ENCODE measurements at places on chromosomes 5 and 9. TPM values are rescaled to one million over a fixed set of nuclear protein-coding genes. Genes with fewer than 3 reads are reported as not detected.
A peak's percentile ranks its signal among the peaks of the same experiment; 100 is the strongest.

Gene HCN1
- total RNA-seq = not detected

Gene AGXT2
- not detected for total RNA-seq

- no peak for DNase-seq
These were observed 268.3 kb downstream of the GADD45G start for GRCh38 chr9:89872913-89873707.

DNA sequence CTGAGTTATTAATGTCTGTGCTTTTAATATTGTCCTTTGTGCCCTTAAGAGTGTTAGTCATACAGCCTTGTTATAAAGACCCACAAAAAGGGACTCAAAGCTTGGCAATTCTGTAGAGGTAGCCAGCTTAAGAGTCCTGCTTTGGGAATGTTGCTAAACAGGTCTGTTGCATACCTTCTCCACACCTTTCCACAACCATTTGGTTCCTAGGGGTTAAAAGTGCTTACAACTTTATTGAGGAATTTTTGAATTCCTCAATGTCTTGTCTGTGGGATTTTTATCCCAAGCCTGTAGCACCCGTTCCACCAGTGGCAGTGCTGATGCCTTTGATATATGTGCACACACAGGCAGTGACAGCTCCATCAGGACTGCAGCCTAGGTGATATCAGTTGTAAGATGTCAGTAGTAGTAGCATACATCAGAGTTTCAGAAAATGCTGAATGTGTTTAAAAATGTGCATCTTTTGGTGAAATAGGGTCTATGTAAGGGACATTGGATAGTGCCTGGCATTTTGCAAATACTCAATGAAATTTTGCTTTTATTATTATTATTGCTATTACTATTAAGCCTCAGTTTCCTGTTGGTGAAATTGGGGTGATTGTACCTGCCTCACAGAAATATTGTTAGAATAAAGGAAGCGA, 68.5 kb downstream of the WWC1 start:
- no peak for DNase-seq

DNA sequence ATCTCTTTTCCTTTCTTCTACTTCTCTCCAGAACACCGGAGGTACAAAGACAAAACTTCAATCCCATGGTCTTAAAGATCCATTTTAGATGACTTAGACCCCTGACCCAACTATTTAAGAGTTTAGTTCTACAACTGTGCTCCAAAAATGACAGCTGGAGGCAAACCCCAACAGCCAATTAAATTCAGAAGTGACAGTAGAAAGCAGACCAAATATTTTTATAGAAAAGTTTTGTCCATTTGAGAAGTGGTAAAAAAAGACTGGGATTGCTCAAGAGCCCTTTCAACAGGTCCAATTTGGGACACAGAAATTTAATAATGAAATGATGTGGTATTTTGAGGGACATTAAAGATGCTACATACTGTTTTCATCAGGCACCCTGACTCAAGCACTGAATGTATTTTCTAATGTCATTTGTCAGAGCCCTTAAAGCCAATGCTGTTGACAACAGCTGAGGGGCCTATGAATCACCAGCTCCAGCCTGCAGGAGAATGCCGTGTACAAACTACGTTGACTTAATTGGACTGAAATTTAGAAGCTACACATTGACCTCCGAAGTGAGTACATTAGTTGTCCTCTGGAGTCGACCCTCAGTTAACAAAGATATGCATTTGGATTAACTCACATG, 147.5 kb upstream of the PIK3R1 start:
- no peak for DNase-seq

Gene PROB1
- total RNA-seq = 0.69 TPM

Gene GLRA1
- not detected for total RNA-seq

GRCh38 chr9:18543406-18544192, 69.6 kb downstream of the ADAMTSL1 start:
- DNase-seq = no peak

Gene PCDHB14
- 0.40 TPM for total RNA-seq

DNA sequence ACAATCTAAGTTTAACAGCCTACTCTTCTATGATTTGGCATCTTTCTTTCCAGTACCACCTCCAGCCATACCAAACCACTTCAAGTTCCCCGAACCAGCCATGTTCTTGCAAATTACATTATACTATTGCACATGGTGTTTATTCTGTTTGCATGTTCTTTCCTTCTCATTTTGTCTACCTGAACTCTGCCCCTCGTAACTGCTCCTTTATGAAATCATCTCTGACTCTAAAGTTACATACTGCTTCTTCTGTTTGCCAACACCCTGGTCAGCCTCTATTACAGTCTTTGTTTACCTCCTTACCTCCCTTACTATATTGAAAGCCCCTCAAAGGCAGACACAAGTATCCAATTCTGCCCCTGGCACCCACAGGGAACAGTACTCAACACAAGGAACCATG, 6.0 kb downstream of the PPP6C start:
- DNase-seq = no peak

DNA sequence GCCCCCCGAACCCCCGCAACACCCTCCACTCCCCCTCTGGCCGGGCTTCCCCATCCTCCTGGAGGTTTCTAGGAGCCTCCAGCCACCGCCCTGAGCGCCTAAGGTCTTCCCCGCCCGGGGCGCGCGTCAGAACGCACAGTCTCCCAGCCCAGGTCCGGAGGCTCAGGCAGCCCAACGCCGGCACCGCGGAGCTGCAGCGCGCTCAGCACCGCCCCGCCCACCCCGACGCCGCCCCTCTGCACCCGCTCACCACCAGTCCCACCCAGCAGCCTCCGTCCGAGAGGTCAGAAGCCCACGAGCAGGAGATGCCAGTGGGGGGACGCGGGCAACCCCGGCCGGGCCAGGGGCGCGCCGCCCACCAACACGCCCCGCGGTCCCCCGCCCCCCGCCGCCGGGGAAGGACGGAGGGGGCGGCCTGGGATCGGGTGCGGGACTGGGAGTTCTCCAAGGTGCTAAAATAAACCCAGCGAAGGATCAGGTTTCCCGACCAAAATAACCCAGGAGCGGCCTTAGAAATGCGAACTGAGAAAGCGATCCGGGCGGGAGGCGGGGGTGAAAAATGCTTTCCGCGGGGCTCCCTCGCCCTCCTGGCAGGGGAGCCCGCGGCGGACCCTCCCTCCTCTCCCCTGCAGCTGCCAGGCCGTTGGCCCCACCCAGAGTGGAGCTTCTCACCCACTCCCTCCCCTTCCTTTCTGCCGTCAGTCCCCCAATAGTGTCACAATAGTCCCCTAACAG, 6.5 kb upstream of the FAM78A start:
- DNase-seq = no peak

DNA sequence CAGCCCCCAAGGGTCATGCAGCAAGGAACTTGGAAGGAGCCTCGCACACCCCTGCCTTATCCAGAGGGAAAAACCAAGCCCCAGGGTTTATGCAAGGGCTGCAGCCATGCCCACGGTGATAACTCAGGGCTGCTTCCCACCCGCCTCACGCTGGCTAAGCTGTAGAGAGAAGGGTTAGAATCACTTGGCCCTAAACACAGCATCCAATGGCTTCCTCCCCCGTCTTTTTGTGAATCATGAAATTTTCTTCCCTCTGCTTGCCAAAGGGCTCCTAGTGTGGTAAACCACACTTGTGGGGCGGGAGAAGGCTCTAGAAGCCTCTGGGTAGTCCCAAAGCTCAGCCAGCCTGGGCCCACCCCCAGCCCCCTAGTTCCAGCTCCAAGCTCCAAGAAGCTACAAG, 55.9 kb upstream of the ORM1 start:
- no peak for DNase-seq

DNA sequence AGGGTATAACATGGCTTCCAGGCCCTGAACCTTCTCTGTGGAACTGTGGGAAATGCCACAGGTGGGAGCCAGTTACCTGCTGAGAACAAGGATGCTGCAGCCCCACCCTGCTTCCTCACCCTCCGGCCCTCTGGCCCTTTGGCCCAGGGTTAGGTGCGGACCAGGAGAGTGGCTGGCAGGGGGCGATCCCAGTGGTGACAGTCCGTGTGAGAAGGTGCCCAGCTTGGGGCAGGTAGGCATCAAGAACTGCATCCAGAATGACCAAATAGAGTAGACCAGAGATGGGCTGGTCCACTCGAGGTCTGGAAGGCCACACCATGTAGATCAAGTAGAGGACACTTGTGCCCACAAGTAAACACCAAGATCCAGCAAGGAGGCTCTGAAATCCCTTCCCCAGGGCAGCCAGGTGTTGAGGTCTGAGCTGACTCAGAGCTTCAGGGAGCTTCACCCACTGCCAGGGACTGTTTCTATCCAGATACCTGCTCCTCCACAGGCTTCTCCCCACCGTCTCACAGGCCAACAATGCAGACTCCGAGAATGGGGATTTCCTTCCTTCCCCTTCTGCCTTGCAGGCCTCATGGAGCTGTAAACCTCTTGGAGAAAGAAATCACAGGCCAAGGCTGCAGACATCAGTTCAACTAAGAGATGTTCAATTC, 61.4 kb upstream of the ZSWIM6 start:
- DNase-seq = no peak

DNA sequence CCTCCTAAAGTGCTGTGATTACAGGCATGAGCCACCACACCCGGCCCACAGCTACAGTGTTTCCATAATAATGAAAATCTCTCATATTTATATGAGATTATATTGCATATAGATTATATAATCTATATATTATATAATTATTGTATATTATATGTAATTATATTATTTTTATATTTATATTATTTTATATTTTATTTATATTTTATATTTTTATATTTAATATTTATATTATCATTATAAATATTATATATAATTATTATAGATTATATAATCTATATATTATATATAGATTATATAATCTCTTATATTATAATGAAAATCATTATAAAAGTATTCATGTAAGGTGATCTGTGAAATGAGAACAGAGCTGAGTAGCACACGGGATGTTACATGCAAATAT, 11.5 kb downstream of the ANKRD18B start:
- no peak for DNase-seq

DNA sequence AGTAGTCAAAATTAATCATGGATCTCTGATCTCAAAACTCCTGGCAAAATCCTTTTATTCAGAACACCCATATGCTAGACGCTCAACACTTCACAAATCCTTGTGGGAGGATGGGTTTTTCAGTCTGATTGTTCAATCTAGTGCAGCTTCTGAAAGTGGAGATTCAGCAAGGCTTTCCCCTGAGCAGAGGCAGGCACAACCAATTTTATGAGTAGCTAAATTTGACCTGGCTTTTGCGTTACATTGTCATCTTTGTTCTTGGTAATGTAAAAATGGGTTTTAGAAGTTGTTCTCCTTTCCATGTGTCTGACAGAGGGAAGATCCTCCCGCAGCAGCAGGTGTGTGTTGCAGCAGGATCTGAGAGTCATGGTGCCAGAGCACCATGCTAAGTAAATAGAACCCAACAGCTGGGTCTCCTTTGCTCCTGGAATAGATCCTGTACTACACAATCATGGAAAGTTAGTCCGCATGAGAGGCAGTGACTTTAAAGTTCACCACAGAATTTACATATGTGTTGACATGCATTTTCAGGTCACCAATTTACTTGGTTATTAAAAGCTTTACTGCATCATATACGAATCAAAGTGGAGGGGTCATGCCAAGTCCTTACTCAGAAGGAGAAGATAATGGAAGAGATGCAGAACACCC, 70.1 kb upstream of the MEF2C start:
- DNase-seq = no peak

DNA sequence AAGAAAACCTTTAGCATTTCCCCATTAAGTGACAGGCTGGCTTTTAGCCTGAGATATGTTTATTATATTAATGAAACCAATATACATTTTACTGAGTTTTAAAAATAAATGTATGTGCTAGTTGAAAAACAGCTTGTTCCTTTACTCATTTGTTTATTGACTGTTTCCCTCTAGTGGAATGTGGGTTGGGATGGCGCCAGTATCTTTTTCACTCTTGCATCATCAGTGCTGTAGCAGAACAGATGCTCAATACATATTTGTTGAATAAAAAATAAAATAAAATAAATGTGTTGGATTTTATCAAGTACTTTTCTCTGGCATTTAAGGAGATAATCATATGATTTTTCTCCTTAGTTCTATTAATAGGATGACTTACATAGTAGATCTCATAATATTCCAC, 43.0 kb downstream of the FSTL4 start:
- DNase-seq = no peak

DNA sequence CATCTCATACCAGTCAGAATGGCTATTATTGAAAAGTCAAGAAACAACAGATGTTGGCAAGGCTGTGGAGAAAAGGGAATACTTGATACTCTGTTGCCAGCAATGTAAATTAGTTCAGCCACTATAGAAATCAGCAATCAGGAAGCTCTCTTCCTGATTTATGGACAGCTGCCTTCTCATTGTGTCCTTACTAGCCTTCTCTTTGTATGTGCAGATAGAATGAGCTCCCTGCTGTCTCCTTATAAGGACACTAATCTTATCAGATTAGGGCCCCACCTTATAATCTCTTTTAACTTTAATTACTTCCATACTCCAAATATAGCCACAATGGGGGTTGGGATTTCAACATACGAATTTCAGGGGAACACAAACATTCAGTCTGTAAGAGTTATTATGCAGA, 38.0 kb downstream of the KCNV2 start:
- no peak for DNase-seq

DNA sequence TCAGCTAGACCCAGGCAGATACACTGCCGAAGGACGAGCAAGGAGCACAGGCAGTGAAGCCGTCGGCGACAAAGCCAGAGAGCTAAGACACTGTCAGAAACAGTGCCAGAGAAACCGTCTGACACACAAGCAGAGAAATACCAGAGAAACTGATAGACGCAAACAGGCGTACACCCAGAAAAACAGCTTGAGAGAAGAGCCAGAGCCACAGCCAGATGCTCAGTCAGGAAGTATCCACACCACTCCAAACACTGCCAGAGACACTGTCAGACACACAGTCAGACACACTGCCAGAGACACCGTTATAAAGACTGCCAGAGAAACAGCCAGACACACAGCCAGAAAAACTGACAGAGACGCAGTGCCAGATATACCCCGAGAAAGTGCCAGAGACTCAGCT, 19.1 kb downstream of the CNTFR start:
- no peak for DNase-seq

GRCh38 chr9:16871336-16872151, 1.1 kb upstream of the BNC2 start:
- DNase-seq = no peak

Gene TTLL11
- total RNA-seq = 3.1 TPM

- peak; percentile 69 for DNase-seq
These were observed 1152.9 kb upstream of the CDH6 start for GRCh38 chr5:30040488-30041118.

- DNase-seq = peak; percentile 75
These were observed 50.0 kb upstream of the GOLPH3 start for GRCh38 chr5:32223972-32224609.

DNA sequence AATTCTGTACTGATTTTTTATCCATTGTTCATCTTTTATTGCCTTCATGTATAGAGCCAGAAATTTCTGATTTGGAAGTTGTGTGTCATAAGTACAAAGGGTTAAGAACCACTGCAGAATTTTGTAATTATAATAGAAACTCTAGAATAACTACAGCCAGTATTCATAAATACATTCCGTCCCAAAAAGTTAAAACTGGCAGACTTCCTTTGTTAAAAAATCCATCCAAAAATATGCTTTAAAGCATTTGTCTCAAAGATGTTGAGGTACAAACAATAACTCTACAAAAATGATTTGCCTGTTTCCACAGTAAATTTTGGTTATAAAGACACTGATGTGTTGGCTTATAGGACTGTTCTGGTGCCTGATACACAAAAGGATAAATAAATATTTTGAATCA, 436.6 kb downstream of the DTWD2 start:
- no peak for DNase-seq

Measured in HepG2 (cell line).